Endothelial cell of umbilical vein (primary cell): ENCODE measurements at places on chromosomes 3 and 15. TPM values are rescaled to one million over a fixed set of nuclear protein-coding genes. Genes with fewer than 3 reads are reported as not detected.

The GABRA5 gene
- polyA plus RNA-seq = not detected in 2 replicates

The SH2D7 gene
- not detected in 2 replicates for polyA plus RNA-seq

The FMN1 gene
- polyA plus RNA-seq = 0.01 and 0.02 TPM in 2 replicates

The CERS3 gene
- not detected in 2 replicates for polyA plus RNA-seq

The PRKAR2A gene
- polyA plus RNA-seq = 8.6 and 10.5 TPM in 2 replicates

The STXBP5L gene
- not detected in 2 replicates for polyA plus RNA-seq

The CORO2B gene
- 2.4 and 2.9 TPM in 2 replicates for polyA plus RNA-seq

The CCDC191 gene
- polyA plus RNA-seq = 1.4 and 1.7 TPM in 2 replicates

The KNL1 gene
- 3.7 and 4.0 TPM in 2 replicates for polyA plus RNA-seq

The ADIPOQ gene
- not detected in 2 replicates for polyA plus RNA-seq

DNA sequence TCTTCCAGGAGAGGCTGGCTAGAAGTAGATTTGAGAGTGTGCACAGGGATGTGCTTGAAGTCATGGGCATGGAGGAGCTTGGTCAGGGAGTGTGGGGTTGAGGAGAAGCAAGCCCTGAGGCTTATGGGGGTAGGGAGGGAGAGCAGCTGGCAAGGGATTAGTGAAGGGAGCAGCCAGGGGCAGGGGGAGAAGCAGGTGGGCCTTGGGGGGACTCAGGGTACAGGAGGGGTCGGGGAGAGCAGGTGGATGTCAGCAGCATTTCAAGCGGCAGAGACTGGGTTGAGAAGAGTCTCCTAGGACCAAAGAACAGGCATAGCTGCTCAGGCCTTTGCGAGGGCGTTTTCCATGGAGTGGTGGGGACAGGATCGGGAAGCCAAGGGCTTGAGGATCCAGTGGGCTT lies 3.4 kb upstream of the LMAN1L start:
- DNase-seq = no peak

- no peak for DNase-seq
Observed at GRCh38 chr3:122916580-122916979, 111.0 kb downstream of the SEMA5B start.

DNA sequence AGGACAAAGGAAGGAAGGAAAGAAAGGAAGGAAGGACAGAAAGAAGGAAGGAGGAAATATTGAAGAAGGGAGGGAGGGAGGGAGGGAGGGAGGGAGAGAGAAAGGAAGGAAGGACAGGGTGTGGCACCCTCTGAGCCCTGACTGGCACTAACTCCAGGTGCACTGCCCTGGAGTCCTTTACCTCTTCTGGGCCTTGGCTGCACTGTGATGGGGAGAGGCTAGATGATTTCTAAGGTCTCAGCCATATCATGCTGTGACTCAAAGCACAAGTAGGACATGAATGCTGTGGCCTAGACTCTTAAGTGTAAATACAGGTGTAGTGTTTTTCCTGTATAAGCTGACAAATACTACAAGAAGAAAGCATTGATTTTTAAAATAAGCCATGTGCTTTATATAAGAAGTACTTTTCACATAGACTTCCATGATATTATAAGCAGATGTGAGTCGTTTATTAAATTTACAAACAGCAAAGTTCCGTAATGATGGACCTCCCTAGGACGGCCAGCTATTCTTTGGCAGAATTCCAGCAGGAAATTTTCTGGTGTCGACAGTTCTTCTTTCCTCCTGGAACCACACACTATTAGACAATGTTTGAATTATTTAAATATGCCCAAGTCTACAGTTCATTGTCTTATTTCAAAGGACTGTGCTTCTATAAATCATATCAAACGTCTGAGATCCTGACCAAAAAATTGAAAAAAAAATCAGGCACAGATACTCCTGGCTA lies 213.8 kb upstream of the C2CD4B start:
- no peak for DNase-seq

DNA sequence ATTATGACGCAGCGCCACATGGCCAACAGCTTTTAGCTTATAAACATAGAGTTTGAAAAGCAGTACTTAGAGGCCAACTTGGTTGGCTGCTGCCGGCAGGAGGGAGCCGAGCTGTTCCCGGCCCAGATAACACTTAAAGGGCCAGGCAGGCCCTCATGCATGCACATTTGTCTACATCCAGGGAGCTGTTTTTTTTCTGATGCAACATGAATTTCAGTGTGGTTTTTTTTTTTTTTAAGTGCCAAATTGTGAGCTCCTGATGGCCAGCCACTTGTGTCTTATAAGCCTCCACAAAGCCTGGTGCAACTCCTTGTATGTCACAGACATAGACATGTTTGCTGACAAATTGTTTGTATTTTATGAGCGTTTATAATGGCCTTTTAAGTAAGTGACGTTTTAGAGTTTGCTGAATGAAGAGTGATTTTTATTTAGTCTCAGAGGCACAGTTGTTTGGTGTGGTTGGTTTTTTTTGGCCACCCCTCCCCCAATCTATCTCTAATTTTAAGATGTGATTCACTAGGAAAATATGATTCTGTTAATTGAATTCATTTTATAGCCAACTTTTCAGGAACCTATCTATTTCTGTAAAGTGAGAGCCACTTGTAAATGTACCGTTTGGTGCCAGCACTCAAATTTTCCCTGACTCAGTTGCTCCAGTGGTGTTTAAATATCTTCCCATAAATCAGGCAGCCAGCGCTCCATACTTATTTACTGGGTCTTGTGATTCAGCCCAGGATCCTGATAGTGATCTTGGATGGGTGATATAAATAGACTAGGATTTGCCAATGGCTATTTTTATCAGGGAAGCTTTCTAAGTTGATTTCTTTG lies 134.3 kb downstream of the VGLL4 start:
- peak; percentile 89 for DNase-seq

- DNase-seq = peak; percentile 94
Observed at GRCh38 chr15:96273317-96274086, 57.0 kb upstream of the NR2F2 start.

- DNase-seq = peak; percentile 70
Observed at GRCh38 chr15:95995375-95996168, 334.9 kb upstream of the NR2F2 start.

DNA sequence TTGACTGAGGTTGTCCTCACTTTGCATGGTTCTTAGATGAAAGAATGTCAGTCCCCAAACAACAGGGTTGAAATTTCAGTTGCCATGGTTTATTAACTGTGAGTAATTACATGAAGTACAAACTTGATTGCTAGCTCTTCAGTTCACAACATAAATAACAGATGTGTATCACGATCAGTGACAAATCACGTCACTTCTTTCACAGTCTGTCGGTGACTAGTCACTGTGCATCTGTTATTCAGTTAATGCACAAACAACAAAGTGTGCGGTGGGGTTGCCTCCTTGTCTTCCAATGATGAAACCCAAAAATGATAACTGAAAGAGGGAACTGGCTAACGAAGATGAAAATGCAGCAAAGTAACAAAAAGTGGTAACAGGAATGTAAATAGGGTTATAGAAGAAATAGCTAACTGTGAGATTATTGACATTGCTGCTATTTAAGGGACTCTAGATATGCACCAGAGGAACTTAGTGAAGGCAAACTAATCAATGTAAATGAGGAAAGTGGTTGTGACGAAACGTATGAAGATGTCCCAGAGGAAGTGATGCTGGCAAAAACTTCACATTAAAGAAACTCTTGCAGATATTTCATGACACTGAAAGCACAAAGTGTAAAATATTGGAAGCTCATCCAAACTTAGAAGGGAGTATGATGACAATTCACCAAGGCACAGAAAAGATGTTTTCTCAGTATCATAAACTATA lies 159.3 kb downstream of the WDR76 start:
- DNase-seq = no peak

GRCh38 chr15:33278816-33279612 lies 31.8 kb upstream of the RYR3 start:
- peak; percentile 76 for DNase-seq

DNA sequence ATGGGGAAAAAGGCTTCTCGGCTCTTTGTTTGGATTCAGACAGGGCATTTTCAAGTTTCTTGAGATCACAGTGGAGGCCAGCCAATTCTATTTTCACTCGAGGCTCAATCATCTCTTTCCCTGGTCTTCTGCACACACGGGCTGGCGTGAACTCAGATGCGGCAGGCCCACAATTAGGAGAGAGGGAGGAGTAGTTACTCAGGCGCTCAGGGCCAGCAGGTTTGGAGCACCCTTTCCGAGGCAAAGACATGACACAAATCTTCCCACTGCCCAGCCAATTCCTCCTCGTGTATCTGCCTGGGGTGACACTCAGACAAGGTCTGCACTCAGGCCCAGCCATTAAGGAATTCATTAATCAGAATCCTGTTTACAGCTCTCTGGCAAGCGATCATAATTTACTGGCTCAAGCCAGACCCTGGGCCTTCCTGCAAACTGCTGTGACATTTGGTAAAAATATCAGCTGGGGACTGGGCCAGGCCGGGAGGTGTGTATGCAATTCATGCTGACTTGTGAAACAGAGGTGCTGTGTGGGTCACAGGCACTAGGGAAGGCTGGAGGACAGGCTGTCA lies 68.1 kb upstream of the TLE3 start:
- peak; percentile 46 for DNase-seq

GRCh38 chr3:62462104-62462762 lies 88.9 kb upstream of the FEZF2 start:
- no peak for DNase-seq

GRCh38 chr3:161549261-161549660 lies 52.7 kb downstream of the OTOL1 start:
- DNase-seq = no peak

DNA sequence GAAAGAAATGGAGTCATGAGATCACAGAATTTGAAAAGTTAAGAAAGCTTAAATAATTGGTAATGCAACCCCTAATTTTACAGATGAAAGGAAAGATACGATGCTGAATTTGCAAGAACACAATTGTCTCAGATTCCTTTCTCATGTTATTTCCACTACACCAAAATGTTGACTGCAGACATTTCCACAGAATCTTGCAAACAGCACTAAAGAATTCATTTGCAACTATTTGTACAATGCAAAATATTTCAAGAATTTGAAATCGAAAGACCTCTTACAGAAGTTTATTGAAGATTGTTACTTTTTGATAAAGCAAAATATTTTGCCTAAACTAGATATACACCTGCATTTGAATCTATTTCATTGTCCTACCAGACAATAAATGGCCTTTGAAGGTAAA lies 194.1 kb upstream of the KCNMB2 start:
- no peak for DNase-seq

DNA sequence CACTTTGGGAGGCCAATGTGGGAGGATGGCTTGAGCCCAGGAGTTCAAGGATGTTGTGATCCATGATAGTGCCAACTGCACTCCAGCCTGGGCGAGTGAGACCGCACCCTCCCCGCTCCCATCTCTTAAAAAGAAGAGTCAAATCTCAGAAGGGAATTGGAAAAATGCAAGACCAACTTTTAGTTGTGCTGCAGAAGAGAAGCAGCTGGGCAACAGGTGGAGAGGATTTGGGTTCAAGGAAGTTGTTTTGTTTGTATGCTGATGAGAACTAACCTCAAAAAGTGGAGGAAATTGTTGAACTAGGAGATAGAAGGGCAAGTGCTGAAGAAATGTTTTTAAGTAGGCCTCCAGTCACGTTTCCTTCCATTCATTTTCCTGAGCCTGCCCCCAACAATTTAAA lies 12.8 kb upstream of the PDCD7 start:
- no peak for DNase-seq

DNA sequence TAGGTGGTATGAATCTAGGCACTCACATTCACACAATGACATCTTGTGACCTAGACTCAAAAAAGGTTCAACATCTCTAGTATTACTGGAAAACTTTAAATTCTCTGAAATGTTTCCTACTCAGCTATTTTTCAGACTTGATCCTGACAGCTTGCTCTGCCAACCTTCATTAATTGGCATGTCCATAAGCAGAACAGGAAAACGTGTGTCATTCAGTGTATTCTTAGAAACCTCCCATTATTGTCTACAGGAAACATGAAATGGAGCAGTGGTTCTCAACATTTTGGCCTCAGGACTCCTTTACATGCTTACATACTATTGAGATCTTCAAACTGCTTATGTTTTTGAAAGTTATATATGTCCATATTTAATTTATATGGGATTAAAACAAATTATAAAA lies 363.2 kb downstream of the NAALADL2 start:
- DNase-seq = peak; percentile 86

GRCh38 chr3:175521406-175521805 lies 662.3 kb downstream of the NAALADL2 start:
- DNase-seq = no peak

DNA sequence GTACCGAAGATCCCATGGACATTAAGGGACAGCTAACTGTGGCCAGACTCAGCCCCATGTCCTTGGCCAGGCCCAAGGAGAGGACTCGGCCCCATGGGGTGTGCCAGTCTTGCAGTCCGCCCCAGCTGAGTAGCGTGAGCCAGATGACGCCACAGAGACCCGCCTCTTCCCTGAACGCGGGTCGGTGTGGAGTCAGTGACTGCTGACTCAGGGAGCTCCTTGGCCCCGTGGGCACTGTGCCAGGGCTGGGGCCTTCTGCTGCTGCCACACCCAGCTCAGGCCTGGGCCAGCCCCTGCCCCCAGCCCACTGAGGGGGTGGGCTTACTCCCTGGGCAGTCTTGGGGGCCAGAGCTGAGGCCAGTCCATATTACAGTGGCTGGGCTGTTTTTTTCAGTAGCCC lies 52.8 kb downstream of the PLXNA1 start:
- no peak for DNase-seq

DNA sequence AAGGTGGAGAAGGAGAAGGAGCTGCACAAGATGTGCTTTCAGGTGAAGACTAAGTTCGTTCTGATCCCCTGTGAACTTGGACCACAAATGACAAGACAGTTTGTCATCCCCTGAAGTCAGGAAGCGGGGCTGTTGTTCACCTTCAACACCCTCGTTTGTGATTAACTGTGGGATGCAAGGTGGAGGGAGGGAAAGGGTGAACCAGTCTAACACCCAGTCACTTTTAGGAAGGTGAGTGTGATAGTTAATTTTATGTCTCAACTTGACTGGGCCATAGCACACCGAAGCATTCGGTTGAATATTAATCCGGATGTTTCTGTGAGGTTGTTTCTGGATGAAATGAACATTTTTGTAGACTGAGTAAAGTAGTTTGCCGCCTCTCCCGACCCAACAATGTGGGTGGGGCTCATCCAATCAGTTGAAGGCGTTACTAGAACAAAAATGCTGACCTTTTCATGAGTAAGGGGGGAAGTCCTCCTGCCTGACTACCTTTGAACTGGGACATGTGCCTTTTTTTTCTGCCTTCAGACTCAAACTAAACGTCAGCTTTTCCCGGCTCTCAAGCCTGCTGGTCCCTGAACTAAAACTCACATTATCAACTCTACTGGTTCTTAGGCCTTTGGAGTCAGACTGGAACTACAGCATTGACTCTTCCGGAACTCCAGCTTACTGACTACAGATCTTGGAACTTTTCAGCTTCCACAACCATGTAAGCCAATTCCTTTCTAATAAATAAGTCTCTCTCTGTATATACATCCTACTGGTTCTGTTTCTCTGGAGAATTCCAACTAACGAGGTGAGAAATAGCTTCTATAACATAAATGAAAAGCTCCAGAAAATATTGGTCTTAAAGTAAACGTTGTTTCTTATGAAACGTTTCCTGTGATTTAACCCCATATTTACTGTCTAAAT lies 264.0 kb upstream of the SLITRK3 start:
- no peak for DNase-seq

GRCh38 chr15:35397027-35397426 lies 148.9 kb downstream of the DPH6 start:
- no peak for DNase-seq

DNA sequence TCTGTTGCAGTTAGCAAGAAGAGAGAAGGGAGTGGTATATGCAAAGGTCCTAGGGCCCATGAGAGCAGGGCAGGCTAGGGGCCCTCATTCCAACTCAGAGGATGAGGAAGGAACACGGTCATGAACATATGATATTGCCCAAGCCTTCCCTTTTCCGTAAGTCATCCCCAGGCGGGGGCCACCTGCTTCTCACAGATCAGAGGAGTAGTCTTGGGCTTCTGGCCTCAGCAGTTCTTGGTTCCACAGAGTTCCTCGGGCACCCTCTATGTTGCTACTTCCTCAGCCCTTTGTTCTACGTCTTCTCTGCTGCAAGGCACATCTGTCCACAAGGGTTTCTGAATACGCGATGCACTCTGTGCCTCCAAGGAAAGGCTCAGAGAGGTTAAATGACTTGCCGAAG lies 25.3 kb downstream of the EPHB3 start:
- no peak for DNase-seq
